Activated T-cell treated with anti-CD3 and anti-CD28 coated beads for 48 hours (primary cell): ENCODE measurements at places on chromosomes 4 and X.

- DNase-seq: no peak
These were observed 5.6 kb downstream of the CYSLTR1 start for GRCh38 chrX:78321809-78322208.

DNA sequence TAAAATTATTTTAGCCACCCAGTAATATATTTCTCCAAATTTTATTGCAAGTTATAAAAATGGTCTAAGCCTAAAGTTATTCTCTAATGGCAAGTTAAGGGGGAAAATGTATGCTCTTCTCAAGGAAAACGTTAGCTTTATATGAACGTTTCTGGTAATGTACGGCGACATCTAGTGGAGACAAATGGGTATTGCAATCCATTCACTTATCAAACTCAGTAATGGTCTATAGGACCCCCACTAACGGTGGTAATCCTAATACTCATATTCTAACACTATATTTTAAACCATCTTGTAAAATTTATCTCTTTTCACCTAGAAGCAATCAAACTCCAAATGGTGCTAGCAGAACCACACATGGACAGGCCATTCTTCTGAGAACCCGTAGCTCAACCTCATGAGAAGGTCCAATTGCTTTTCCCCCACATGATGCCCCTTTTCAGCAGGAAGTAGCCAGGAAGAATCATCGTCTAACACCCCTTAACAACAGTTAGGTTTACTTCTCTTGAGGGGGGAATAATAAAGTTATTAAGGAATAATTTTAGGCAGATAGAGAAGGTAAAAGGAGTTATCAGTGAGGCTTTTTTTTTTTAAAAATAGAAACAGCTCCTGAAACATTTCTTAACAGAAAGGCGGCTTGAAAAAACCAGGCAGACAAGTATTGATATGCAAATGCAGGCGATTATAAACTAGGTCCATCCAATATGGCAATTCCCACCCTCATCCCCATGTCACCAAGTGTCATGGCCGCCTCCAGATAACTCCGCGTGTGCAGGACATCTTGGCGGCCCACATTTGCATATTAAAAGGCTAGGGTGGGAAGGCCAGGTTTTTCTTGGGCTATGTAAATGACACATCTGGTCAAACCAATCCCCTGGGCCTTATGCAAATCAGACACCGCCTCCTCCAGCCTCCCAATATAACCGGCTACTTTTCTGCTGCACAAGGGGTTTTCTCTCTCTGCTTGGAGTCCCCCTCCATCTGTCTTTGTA is 35.0 kb downstream of the NUDT11 start:
- no peak for DNase-seq

DNA sequence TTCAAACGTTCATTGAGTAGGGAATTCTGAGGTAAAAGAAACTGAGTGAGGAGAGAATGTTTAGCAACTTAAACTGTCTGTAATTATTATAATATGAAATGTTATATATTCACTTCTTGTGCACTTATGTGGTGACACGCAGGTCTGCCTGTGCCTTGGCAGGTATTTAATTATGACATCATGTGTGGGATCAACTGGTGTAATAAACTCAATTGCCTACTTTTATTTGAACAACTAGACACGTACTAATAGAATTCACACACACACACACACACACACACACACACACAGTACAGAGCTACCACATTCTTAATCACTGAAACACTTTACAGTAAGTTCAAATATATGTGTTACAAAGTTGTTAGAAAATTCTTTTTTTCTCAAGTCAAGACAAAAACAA is 20.7 kb upstream of the SLC25A31 start:
- no peak for DNase-seq

- DNase-seq: no peak
These were observed 160.8 kb downstream of the FANCB start for GRCh38 chrX:14712096-14712495.

- DNase-seq: no peak
These were observed 65.2 kb downstream of the PHOX2B start for GRCh38 chr4:41683326-41683725.
